ENCODE measurements at places on chromosomes 3 and 15.

DNA sequence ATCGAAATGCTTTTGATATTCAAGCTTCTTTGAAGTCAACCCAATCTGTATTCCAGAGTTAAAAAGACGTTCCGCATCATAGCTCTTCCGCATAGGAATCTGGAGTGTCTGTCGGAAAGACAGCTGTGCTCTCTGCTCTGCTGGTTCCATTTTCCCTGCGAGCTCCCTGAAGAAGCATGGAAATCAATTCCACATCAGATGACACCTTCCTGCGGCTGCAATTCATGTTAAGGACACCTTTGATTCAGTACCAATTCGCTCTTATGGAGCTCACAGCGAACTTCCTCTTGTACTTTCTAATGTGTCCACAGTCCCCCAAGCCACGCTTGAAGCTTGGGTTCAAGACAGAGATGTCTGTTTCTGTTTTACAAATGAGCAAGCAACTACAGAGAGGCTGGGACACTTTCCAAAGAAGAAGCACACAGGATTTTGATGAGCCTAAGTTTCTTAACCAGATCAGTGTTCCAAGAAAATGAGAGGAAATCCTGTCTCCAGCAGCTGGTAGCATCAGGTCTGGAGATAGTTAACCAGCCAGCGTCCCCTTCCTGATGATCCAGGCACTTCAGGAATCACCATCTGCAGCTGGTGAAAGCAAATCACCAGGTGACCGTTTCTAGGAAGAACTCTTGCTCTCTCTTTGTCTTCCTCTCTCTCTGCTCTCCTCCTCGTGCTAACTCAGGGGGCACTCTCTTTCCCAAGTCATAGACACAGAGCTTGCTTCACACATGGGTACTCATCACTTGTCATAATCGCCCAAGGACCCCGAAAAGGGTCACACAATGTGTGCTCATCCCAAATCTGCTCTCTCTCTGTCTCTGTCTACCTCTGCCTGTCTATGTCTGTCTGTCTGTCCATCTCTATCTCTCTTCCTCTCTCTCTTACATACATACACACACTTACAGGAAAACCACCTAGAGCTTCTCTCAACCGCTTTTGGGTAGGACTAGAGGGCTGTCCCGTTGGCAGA lies 281.8 kb downstream of the FAM43A start:
- no peak for DNase-seq

GRCh38 chr3:99637016-99637367 lies 1.4 kb upstream of the COL8A1 start:
- no peak for DNase-seq

DNA sequence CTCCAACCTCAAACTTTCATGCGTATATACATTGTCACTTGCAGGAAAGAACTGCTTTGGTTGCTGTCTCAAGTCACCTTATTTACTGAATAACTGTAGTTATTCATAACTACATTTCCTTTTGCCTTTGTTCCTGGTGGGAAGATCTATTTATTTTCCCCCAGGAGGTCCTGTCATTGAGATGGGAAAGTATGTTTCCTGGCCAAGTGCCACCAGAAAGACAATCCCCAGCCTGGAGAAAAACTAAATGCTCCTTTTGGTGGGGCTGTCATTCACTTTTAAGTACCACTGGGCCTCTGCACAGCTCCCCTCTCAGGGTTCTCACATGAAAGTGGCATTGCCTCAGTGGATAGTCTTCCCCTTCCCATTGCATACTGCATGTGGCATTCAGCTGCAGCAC lies 59.8 kb downstream of the LRRC3B start:
- DNase-seq = no peak

GRCh38 chr3:5192571-5193365 lies 5.3 kb downstream of the EDEM1 start:
- no peak for DNase-seq

DNA sequence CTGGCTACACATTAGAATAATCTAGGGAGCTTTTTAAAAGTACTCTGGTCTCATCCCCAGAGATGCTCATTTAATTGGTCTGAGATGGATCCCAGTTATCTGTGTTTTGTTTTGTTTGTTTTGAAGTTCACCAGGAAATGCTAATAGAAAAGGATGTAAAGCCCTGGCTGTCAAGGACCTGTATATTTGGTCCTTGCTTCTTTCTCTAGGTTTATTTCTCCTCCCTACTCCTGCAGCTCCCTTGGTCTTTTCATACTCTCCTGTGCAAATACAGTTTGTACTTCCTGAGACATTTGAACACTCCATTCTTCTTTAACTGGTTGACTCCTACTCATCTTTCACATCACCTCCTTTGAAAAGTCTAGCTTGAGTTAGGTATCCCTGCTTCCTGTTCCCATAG lies 3.3 kb downstream of the PIK3CA start:
- no peak for DNase-seq

GRCh38 chr3:38651153-38651789 lies 1.8 kb upstream of the SCN5A start:
- peak; percentile 70 for DNase-seq

DNA sequence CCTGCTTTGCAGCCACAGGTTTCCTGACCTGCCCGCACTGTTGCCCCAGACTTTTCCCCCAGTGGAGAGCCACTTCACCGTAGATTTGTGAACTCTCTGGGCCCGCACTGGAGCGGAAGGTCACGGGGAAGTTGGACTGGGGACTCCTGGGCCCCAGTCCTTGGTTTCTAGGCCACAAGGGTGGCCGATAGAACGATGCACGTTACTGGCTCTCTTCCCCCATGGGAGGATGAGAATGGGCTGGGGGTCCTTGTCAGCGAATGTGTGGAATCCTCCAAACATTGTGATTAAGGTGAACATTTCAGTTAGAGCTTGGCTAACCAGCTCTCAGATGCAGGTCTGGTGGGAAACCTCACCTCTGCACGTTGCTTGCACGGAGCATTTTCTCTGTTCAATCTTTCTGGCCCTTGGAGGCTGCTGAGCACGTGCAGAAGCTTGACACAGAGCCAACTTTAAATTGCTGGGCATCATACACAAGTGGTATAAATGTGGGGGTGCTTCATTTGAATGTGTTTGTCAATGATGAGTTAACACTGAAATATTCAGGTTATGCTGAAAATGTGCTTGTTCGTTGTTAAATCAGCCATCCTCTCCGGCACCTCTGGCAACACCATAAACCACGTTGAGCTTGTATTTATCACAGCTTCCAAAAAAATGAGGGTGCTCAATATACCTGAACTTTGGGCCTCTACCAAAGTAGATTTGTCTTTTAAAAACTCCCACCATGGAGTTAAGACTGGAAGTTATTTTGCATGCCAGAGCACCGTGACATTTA lies 976 bp downstream of the DIS3L start:
- DNase-seq = no peak

DNA sequence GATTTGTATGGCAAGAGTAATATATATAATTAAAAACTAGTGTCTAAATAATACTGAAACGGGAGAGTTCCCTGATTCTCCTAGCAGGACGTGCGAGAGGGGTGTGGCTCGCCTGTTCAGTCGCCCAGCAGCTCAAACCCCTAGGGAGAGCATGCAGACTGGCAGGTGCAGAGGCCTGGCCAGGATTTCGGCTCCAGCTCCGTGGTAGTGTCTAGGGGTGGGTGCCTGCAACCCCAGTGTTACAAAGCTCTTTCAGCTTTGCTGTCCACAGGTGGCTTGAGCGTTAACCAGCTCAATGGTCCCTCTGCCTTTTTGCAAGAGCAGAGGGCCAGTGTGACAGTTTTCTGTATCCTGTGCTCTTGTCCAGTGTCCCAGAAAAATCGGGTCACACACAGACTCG lies 226.6 kb downstream of the ALCAM start:
- DNase-seq = no peak

GRCh38 chr3:6262010-6262409 lies 598.9 kb upstream of the GRM7 start:
- DNase-seq = no peak

DNA sequence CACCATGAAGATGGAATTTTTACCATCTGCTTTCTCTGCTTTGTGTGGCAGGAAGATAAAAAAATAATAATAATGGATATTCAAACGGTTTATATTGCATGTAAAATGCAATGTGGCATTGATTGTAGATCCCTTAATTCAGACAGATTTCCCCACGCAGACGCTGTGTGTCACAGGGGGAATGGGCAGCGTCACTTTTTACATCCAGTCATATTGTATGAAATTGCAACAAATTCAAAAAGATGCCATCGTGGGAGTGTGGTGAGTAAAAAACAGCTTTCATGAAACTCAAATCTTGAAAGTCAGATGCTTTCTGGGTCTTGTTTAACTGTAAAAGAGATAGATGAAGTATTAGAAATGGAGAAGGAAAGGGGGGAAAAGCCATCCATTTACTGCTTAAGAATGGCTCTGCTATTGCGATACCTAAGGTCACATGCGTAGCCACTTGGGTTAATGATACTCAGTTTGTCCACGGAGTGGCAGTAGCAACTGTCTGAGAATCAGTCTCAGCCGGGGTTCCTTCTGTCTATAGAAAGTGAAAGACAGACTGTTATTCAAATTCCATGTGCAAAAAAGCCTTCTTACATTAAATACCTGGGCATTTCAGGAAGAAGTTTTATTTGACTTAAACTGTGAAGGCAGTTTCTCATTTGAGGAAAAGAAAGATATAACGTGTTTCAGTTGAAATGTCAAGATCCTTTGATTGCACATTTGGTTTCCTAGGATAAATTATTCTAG lies 28.5 kb downstream of the BTD start:
- DNase-seq = no peak

DNA sequence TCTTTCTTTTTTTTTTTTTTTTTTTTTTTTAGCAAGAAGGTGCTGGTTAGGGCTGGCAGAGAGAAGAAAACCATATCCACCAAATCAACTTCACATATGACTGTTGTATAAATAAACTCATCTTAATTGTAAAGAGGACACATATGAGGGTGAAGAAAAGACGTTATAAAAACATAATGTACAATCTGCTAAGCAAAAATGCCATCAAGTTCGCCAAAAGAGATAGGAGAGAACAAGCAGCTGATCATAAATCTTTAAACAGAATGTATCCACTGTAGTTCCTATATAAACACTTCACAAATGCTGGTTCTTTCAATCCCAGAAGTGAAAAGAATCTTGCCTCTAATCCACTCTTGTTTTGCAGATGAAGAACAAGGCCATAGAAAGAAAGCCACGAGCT lies 9.2 kb downstream of the FGF12 start:
- DNase-seq = no peak

- no peak for DNase-seq
Measured at GRCh38 chr3:109071350-109072142, 46.4 kb downstream of the MORC1 start.

- no peak for DNase-seq
Measured at GRCh38 chr15:63912061-63912615, 78.4 kb upstream of the HERC1 start.

- DNase-seq = no peak
Measured at GRCh38 chr15:80568876-80569605, 126.1 kb upstream of the ABHD17C start.

DNA sequence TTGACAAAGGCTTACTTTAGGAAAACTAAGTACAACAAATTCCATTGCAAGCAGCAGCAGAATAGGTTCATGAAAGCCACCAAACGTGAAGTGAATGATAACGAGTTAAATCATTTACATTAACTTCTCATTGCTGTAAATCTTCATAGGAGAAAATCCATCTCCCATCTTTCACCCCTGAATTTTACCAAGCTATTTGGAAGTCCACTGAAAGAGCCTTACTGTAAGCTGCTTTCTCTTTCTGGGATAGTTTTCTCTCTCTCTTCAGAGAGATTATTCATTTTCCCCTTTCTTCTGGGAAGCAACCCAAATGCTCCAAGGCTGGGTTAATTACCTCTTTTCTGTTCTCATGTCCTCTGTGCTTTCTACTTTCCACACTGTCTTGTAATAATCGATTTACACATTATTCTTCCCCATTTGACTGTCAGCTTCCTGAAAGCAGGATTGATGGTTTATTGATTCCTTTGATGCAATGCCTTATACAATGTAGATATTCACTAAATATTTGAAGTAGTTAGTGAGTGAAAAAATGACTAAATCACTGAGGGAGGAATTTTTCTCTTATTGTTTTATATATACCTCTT lies 914.3 kb upstream of the ARPP21 start:
- no peak for DNase-seq

GRCh38 chr3:127260826-127261555 lies 26.9 kb downstream of the PRR20G start:
- no peak for DNase-seq

DNA sequence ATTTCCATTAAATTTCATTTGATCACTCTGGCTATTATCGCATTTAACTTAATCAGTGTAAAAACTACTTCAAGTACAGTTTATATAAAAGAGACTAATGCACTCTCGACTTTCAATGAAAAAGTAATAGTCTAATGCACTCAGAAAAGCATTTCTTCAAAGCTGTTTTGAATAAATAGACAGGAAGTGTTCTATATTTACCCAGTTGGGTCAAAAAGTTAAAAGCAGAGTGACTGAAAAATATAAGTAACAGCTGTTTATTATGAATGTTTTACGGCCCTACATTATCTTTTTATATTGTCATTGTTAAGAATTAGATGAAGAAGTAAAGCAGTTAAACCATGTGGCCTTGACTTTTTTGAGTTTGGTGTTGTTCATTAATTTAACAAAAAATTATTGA lies 391.8 kb downstream of the ZPLD1 start:
- DNase-seq = no peak

DNA sequence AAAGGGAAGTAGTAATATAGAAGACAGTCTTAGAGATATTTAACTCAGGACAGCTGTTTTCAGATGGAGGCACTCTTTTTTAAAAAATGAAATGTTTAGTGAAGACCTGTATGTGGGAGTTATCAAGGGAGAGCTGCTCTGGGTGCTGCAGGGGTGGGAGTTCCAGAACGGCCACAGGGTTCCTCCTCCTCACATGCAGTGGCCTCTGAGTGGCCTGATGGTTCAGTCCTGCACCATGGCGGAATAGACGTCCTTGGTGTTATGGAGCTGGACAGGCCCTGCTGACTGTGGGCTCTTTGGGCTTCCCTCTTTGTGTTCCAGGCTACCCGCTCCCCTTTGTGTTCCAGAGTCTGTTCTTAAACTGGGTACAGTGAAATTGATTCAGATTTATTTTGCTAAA lies 126.1 kb downstream of the CHST2 start:
- no peak for DNase-seq

DNA sequence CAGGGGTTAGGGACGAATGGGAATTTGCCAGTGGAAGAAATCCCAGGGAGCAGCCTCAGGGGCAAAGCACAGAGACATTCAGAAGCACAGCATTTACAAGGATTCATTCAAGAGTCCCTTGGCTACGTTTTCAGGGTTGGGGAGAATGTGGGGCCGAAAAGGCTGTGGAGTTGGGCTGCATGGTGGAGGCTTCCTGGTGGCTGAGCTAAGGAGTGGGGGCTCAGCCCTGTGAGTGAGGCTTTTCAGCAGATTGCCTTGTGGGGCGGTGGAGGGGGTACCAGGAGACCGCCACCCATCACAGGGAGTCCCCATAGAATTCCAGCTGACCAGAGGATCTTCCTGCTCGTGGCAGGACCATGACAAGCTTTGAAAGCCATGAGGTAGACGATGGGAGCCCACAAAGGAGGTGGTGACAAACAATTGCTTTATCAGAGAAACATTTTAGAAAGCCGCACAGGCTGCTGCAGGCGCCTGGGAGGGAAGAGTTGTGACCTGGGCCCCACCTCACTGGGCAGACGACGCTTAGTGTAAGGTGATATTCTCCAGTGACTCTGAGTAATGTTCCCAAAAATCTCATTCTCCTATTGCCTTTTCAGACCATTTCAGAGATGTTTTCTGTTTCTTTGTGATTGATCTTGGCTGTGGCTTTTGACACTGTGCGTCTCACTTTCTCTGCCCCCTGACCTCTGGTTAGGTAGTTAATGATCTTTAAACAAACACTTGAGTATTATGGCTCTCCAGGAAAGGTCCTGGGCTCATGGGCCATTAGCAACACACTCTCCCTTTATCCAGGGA lies 128.0 kb downstream of the DNAJB8 start:
- DNase-seq = no peak

Measured in activated naive CD8-positive, alpha-beta T cell treated with anti-CD3 and anti-CD28 coated beads, Interleukin-2, amount 10 ng/mL, durations not matched to agents 7 days and 5 days (primary cell).